ENCODE measurements at places on chromosomes 11 and 22.

GRCh38 chr11:16248248-16248647, 108.1 kb downstream of the SOX6 start:
- no peak for DNase-seq

DNA sequence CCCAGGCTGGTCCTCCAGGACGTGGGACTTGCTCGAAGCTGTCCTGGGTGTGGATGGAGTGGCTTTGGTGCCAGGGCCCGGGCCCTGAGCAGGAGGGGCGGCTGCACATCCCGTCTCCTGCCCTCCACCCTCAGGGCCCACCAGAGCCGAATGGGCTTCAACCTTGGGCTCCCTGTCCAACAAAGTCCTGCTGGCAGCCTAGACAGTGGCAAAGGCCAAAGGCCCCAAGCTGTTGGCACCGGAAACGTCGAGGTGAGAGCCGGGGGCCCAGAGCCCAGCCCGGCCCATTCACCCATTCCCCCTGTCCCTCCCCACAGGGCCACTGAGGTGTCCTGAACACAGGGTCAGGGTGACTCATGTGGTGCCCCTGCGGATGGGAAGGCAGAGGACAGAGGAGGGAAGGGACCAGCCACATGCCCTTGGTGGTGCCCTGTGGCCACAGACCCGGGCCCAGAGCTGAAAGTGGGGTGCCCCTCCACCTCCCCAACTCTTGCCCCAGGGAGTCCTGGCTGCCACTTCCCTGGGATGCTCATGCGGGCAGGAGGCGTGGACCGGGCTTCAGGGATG, 9.1 kb downstream of the TSPAN32 start:
- no peak for DNase-seq

DNA sequence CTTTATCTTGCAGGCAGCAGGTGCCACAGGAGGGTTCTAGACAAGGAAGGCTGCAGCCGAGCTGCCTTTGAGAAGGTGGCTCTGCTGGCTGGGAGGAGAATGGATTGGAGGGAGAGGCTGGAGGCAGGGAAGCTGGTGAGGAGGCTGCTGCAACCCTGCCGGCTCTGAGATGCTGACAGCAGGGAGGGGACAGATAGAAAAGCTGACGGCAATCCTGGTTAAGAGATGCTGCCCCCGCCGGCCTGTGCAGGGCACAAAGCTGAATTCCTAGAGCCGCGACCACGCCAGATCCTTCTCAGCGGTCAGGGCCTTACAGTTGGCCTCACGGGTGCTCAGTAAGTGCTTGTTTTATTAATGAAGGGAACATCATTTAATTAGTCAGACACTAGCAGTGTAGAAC, 105.4 kb downstream of the CACNA1I start:
- no peak for DNase-seq

DNA sequence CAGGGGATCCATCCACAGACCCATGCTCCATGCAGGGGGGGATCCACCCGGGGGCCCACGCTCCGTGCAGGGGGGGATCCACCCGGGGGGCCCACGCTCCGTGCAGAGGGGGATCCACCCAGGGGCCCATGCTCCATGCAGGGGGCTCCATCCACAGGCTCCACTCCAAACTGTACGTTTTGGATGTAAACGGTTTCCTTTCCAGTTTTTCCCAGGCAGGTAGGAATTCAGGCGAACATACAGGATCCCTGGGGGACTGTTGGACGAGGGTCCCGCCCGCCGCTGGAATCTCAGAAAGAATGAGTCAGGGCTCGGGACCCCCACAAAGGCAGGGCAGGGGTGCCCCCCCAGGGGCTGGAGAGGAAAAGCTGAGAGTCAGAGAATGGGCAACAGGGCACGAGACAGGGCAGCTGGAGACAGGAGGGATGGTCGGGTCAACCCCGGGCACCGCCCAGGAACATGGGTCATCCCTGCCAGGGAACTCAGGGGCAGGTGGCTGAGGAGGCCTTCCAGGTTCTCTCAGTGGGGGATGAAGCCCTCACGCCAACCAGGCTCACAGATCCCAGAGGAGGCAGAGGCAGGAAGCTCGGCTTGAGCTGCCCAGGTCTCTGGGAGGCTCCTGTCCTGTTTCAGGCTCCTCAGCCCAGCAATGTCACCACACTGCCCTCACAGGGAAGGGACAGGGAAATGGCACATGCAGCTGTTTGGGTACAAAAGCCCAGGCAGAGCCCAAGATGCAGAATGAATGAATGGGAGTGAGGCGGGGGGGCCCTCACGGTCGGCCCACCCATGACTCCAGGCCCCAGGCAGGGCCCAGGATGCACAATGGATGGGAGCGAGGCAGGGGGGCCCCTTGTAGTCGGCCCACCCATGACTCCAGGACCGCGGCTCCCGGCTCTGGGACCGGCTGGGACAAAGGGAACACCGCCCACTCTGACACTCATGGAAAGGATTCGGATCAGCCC, 200.2 kb downstream of the BRD1 start:
- DNase-seq, result no peak

DNA sequence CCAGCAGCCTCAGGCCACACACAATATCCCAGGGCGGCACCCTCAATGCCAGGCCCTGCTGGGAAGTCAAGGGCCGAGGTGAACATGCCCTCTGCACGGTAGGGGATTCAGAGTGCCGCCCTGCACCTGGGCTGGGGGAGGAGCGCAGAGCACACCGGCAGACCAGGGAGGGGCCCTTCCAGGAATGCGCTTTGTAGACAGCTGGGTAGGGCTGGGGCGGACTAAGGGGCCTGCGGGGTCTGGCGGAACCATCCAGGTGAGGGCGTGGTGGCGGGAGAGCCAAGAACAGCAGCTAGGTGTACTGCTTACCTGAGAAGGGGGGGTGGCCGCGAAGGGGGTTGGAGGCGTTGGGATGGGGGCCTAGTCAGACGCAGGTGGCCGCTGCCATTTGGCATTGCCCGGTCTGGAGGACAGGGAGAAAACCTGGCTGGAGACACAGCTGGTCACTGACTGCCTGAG, 26.0 kb downstream of the DUSP8 start:
- no peak for DNase-seq

DNA sequence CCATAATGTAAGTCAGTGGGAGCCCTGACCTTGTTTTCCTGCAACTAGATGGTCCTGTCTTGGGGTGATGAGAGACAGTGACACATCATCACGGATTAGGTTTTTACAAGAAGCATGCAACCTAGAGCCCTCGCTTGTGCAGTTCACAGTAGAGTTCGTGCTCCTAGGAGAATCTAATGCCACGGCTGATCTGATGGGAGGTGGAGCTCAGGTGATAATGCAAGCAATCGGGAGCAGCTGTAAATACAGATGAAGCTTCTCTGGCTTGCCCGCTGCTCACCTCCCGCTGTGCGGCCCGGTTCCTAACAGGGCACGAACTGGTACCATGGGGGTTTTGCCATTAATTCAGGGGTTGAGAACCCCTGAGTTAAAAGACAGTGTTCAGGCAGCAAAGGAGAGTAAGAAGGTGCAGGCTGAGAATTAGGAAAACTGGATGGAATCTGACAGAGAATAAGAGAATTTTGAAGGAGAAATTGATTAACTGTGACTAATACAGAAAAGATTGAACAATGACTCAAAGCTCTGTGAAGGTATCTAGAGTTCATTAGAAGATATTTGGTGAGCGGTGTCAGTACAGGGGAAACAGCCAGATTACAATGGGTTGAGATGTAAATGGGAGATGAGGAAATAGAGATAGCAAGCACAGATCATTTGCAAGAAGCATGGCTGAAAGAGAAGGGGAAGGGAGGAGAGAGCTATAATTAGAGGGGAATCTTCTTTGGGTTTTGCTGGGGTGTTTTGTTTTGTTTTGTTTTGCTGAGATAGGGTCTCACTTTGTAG, 21.0 kb downstream of the WEE1 start:
- no peak for DNase-seq

DNA sequence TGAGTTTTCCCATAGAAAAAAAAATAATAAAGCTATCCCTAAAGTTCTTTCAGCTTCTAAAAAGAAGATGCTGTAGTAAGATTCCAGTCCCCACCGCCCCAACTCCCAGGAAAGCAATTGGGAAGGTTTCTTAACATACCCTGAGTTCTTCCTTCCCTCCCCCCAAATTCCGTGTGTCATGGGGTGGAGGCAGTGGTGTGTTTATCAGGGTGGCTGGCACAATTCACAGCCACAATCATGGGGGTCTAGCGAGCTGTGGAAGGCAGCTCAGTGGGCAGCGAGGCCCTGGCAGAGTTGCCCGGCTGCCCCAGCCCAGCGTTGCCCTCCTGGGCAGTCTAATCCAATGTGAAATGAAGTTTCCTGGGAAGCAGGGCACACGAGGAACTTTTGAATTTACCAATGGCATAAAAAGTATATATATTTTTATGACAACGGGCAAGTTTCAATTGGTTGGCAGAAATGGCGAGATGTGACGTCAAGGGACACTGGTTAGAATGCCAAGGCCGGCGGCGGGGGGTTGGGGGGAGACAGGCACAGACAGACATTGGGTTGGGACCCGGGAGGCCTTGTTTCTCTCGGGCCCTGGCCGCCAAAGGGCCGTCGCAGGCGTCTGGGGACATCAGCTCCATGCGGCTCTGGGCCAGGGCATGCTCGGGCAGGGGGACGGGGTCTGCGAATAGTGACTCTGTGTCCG, 80.7 kb upstream of the PPARA start:
- peak; percentile 62 for DNase-seq

DNA sequence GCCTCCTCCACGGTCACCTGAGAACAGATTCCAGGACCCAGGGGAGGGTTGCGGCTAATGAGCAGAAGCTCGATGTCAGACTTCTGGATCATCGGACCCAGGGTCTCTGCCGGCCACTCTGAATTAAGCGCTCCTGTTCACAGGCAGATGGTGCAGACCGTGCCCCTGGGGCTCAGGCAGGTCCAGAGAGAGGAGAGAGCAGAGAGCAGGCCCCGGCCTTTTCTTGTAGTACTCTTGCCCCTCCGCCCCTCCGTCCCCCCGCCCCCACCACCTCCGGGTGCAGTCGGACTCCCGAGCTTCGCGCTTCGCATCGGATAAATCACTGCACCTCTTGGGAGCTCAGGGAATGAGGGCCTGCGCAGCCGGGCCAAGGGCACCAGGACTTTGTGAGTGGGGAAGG, 50.3 kb downstream of the RPS6KA4 start:
- DNase-seq, result no peak

GRCh38 chr11:88420165-88420791, 82.7 kb upstream of the CTSC start:
- no peak for DNase-seq

DNA sequence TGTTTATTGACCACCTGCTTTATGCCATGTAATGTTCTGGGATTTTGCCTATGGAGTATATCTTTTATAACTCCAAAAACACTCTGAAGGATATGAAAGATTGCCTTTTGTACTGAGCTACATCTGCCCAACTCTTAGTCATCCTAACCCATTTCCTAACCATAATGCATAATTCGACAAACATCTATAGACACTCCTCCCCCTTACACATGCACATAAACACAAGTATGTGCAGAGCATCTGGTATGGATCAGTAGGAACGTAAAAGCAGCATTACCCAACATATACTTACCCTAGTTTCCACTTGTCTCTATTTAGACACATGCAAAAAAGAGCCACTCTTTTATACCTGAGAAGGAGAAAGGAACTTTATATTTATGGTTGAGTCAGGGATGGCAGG, 272.8 kb downstream of the FAM76B start:
- DNase-seq, result no peak

DNA sequence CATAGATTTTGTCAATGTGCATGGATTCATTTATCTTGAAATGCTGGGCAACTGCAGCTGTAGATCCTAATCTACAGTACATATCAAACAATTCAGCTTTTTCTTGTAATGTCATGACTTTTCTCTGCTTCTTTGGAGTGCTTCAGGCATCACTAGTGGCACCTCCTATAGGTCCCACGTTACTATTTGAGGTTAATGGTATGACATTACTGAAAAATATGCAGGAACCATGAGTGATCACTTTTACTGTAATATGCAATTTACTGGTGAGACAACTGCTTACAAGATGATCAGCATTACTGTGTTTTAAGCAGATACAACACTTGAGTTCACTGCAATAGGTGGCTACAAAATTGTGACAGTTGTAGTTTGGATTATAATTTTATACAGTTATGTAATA, 3.0 kb downstream of the CENATAC start:
- DNase-seq, result no peak

- DNase-seq, result no peak
Measured at GRCh38 chr11:6695377-6695776, 12.2 kb upstream of the MRPL17 start.

DNA sequence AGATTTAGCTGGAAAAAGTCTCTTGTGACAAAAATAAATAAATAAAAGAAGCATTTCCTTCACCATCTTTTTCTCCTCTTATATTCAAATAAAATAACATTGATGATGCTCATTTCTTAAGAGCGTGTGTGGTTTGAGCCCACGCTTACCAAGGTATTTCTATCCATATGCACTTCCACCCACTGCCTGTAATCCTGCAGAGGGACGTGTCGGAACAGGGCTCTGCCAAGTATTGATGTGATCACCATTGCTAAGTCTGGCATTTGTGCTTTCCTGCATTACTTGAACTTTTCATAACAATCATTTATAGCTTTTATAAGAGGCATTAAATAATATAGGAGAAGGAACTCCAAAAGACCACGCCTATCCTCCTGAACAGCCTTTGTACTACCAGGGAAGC, 107.6 kb downstream of the SHANK2 start:
- DNase-seq, result no peak

DNA sequence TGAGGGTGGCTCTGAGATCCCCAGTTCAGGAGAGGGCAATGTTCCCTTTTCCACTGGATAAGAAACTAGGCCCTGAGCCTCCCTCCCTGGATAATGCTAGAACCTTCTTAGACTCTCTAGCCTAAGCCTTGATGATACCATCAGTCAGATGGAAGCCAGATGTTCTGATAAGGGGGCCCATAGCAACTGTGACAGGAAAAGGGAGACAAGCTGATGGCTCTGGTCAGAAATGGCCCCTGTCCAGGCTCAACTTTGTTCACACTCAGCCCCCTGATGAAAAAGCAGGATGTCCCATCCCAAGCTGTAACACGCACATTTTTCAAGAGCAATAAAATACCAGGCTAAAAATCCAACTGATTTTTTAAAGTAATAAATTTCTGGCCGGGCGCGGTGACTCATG, 7.2 kb upstream of the OAF start:
- no peak for DNase-seq

- DNase-seq, result no peak
Measured at GRCh38 chr22:39917776-39918495, 17.1 kb downstream of the GRAP2 start.

DNA sequence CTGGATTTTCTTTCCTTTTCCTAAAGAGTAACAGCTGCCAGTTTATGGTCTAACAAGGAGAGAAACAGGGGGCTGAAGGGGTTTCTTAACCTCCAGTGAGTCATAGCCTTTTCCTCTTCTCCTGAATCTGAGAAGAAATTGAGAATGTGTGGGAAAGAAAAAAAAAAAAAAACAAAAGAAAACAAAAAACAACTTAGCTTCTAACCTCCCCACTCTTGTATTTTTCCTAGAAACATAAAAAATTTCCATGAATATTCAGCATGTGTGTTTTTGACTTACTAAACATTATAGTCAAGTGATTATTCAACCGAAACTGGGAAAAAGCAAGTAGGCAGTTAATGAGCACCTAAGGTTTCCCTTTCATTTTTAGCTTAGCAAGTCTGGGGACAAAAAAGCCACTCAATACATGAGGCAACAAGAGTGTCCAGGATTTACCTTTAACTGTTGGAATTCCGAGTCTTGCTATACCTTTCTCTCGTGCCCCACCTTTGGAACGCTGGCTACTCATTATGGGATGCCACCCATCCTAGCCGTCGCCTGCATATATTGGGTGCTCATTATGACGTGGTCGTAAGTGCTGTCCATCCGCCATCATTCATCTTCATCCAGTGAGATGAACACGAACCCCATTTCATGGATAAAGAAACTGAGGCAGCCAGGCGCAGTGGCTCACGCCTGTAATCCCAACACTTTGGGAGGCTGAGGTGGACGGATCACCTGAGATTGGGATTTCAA, 2.4 kb downstream of the ASPHD2 start:
- no peak for DNase-seq

- no peak for DNase-seq
Measured at GRCh38 chr11:46658259-46658658, 40.9 kb downstream of the ATG13 start.

Data from frontal cortex (tissue), 4 donors.